NCI-H1092 treated with DMSO at 0.1 percent for 48 hours (cell line): ENCODE measurements at places on chromosomes 1 and 21.

GRCh38 chr1:58594546-58594945 lies 17.5 kb upstream of the TACSTD2 start:
- no peak for DNase-seq

- no peak for DNase-seq
These were observed 29.7 kb downstream of the COA6 start for GRCh38 chr1:234402939-234403338.

DNA sequence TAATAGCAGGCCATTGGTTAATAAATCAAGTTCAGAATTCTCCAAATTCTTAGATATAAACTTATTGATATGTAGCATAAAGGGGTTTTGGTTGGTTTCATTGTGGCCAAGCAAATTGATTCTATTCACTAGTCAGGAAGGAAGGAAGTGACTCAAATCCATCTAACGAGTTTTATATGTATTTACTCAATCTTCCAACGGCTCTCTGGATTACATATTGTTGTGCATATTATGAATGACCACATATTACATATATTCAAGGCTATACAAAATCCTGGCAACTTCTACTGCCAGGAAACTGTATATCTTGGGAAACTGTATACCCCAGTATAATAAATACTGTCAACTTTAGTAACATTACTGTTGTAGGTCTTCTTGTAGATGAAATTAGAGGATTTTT lies 20.1 kb upstream of the PDE4B start:
- no peak for DNase-seq

- DNase-seq = no peak
These were observed 5.1 kb upstream of the NPHP4 start for GRCh38 chr1:5997316-5997715.

DNA sequence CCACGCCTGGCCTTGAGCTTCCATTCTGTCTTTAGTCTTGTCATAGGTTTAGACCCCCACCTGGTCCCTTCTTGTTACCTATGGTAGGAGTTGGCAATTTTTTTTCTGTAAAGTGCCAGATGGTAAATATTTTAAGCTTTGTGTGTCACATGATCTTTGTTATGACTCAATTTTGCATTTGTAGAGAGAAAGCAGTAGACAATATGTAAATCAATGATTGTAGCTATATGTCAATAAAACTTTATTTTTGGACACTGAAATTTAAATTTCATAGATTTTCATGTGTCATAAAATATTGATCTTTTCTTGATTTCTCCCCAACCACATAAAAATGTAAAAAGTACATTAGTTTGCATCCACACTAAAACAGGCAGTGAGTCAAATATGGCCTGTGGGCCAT lies 8.0 kb downstream of the MKNK1 start:
- no peak for DNase-seq

DNA sequence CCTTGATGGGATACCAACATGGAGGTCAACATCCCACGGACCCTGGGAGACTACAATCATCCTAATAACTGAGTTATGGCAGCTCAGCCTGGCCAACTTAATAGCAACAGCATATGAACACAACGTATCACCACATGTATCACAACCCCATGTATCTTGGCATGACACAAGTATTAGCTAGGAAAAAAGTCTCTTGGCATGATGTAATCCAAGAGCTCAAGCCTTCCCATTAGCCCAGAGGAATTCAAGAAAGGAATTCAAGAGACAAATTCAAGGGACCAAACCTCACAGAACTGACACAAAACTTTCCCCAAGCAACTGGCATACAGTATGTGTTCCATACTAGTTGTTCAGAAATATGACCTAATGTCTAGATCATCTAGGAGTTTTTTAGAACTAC lies 100.9 kb upstream of the HMGB4 start:
- DNase-seq = no peak

GRCh38 chr1:51509773-51510172 lies 9.3 kb downstream of the EPS15 start:
- DNase-seq = no peak

DNA sequence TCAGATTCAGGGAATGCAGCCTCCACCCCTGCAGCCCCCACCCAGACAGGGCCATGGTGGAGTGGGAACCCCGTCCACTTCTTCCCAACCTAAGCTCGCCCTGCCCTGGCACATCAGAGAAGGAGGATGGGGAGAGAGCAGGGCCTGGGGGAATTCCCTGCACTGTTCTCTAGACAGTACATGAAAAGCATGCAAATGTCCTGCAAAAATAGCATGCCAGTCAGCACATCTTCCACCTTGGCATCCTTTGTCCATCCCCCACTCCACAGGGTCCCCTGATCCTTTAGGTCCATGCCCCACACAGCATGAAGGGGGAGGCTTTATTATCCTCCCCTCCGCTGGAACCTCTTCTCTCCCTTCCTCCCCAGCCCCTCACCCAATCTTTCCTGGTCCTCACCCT lies 35.0 kb upstream of the RD3 start:
- no peak for DNase-seq

- no peak for DNase-seq
These were observed 621.8 kb upstream of the NR5A2 start for GRCh38 chr1:199405634-199406196.

GRCh38 chr1:165717918-165718515 lies 19.7 kb upstream of the ALDH9A1 start:
- DNase-seq = peak; percentile 57

DNA sequence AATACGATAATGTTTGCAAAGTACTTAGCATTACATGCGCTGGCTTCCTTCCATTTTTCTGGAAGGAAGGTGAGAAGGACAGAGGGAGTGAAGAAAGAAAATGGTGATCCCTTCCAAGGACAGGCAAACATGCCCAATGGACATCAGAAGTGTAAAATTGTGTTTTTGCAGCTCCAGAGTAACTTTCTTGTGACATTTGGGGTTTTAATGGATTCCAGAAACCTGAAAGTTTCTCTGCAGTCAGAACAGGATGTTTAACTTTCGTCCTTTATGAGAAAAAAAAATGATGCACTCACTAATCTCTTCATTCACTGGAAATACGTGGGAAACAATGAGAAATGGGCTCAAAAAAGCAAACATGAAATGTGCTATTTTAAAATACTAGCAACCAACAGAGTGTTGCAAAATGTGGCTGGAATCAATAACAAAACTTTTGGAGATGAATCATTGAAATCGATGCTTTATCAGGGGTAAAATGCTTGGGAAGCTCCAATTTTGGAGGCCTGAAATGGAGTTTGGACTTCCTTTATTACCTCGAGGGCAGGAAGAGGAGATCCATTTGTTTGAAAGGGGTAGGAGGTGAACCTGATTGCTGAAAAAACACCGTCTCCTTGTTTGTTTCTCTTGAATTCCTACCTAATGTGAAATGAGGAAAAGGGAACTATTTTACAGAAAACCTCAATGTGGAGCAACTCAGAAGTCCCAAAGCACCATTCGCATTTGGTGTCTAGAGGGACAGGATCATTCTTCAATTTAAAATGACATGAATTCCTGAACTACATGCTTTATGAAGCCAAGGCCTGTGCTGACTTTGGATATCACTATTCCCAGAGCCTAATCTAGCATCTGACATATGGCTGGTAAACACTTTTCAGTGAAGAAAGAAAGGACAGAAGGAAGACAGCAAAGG lies 129.5 kb downstream of the TRABD2B start:
- no peak for DNase-seq

- no peak for DNase-seq
These were observed 6.1 kb downstream of the GJC2 start for GRCh38 chr1:228155596-228156514.

DNA sequence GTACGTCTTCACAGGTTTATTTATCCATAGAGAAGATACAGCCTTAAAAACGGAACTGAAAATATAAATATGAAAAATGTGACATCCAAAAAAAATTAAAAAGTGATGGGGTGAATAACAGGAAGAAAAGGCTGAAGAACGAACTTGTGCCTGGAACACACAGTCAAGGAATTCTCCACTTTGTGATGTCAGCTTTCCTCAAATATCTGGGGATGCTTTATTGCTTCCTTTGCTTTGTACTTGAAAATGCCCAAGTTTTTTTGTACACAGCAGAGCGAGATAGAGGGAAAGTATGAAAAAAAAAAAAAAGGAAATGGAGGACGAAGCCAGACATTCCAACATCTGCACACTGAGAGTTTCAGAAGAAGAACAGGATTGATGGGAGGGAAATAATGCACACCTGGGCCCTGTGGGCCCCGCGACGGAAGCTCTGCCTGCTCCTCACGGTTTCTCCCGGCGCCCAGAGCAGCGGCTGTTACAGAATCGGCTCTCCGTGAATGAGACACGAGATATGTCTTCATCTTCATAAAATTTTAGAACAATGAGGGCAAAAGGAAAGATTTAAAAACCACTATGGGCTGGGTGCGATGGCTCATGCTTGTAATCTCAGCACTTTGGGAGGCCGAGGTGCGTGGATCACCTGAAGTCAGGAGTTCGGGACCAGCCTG lies 10.0 kb upstream of the LRRC3 start:
- no peak for DNase-seq

GRCh38 chr1:214010197-214010573 lies 22.4 kb downstream of the PROX1 start:
- no peak for DNase-seq

DNA sequence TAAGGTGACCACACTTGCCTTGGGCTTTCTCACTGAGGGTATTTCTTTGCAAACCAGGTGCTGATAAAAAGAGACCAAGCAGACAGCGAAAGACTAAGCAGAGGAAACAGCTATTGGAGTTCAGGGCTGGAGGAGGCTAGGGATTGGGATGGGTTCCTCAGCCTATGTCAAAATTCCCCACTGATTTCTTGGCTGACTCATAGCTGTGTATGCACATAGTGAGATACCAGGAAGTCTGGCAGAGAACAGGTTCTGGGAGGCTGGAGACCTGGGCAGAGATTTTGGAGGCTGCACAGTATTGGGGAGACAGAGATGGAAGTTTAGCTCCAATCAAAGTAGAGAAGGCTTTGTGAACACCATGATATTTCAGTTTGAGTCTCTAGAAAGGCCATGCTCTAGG lies 25.3 kb downstream of the YARS1 start:
- DNase-seq = no peak

GRCh38 chr1:19514391-19514831 lies 29.1 kb upstream of the CAPZB start:
- no peak for DNase-seq

DNA sequence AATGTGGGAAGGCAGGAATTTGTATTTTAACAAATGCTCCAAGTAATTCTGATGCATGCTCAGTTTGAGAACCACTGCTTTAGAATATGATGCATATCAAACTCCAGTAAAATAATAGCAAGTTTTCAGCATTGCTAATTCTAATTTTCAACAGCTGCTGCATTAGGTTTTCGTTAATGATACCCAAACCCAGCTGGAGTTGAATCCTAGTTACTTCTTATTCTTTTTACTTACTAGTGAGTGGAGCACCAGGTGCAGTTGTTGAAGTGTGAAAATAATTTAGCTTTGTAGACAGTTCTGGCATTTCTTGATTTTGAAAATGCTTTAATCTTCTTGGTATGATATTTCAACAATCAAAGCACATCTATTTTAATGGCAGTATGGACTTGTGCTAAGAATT lies 138.5 kb downstream of the HS2ST1 start:
- DNase-seq = no peak

DNA sequence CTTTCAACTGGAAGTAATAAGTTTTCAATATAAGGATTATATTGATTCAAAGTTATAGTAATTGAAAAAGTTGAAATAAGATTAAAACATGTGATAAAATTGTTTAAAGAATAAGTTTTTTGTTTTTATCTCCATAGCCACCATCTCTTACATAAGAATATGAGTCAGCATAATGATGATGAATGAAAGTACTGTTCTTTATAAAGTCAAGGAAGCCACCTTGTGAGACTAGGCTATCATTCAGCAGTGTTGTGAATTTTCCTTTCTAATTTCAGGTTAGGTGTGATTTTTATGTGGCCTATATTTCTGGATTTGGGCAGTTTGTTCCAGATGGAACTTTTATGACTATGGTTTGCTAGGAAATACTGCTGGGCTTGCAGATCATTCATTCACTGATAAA lies 22.4 kb upstream of the ASB17 start:
- DNase-seq = no peak

GRCh38 chr1:109969907-109970306 lies 14.7 kb upstream of the AHCYL1 start:
- DNase-seq = no peak

DNA sequence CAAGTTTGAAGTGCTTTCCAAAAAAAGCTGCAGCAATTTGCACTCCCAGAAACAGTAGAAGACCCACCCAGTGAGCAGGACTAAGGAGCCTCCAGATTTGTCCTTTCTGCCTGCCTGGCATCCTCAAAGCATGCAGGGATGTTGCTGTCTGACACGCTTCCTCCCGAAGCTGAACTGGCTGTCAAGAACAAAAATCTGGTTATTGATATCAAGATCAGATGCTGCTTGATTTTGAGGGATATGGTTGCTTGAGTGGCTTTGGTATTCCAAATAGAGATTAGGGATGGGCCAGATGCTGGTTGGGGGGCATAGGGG lies 143.3 kb downstream of the MRPS6 start:
- no peak for DNase-seq

- no peak for DNase-seq
These were observed 1656.0 kb downstream of the MRPL39 start for GRCh38 chr21:23951251-23951650.

GRCh38 chr1:202286622-202287097 lies 55.1 kb downstream of the UBE2T start:
- DNase-seq = no peak

DNA sequence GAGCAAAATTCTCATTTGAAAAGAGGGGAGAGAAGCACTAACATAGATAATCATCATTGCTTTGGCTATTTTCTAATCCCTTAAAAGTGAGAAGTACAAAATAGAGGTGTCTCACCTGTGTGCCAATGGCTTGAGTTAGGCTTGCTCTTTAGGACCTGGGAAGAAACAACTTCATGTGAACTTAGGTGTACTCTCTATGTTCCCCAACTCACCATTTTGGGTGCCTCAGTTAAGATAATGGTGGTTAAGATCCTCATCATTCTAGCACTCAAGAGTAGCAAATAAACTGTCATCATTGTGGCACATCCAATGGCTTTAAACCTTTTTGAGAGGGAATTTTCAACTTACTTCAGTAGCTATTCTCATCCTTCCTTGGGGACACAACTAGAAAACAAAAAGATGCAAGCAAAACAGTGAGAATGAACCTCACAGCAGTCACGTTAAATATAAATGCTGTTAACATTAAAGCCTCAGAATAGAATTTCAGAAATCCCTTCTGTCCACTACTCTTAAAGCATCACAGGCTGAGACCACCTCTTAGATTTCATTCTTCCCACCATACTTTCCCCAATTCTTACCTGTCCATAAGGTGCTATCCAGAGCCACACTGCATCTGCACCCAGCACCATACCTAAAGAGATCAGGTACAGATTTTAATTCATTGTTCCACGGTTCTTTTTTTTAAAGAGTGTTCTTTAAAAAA lies 1.2 kb downstream of the GAS5 start:
- DNase-seq = no peak

DNA sequence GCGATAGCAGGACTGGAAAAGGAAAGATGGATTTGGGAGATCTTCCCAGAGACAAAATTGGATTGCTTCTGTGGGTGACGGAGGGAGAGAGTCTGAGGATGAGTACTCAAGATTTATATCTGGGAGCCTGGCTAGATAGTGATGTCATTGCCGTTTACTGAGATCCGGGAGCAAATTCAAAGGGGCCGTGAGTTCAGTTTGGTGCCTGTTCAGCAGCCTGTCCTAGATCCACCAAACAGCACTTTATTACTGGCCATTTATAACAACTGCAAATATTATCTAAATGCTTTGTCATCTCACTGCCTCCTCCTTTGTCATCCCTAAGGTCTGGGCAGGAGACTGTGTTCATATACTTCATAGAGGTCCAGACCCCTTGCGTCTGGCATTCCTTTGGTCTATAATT lies 29.2 kb downstream of the MAPKAPK2 start:
- DNase-seq = no peak
